ENCODE measurements at places on chromosomes 7 and 10.

DNA sequence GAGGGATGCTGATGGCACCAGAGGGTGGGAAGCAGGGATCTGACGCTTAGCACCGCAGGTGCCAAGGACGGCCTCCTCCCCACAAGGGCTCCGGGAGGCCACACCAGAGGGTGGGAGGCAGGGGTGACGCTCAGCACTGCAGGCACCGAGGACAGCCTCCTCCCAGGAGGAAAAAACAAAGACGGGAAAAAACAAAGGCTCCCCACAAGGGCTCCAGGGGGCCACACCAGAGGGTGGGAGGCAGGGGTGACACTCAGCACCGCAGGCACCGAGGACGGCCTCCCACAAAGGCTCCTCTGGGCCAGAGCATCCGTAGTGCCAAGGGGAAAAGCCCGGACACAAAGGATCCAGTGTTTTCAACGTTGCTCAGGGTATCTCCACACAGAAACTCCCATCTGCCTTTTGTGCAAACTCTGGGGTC lies 25.6 kb downstream of the DIP2C start:
- DNase-seq: no peak

- DNase-seq: no peak
Measured at GRCh38 chr7:130390486-130390885, 10.2 kb downstream of the CPA1 start.

GRCh38 chr10:79354141-79354540 lies 6.9 kb downstream of the PPIF start:
- DNase-seq: no peak

DNA sequence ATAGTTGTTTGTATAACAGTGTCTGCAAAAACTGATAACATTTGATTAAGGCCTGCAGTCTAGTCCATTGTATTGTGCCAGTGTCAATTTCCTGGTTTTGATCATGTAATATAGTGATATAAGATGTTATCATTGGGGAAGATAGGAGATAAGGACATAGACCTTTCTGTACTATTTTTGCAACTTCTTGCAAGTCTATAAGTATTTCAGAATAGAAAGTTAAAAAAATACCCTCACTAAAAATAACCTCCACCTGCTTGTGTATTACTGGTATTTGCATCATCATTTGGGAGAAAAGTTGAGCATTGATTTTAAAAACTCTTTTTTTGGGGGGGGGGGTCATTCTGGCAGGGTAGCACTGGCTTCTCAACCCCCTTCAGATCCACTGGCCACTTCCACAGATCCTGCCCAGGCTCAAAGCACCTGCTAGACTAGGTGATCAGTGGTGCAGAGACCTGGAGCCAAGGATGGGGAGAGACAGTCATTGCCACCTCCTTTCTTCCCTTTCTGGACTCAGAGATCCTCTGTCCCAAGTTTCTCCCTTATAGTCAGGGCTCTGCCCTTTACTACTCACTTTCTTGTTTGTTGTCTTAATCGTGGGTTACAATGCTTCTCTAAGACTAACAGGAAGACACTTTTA lies 103.0 kb downstream of the RBM20 start:
- DNase-seq: no peak

- DNase-seq: no peak
Measured at GRCh38 chr10:70651661-70652060, 20.6 kb upstream of the ADAMTS14 start.

DNA sequence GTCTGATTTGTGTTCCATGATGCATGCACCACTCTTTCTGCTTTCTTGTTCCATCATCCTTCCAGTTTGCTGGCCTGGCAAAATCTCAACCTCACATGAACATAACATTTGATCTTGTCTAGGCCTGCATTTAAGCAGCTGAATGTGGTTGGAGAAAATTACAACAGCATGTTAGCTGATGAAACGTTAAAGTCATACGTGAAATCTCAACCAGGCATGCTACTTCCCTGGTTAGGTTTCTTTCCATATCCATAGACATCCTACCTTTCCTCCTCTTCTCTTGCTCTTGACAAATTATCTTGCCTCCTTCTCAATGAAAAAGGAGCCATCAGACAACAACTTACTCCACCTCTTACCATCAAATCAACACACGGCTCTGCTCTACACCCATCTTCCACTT lies 153.6 kb downstream of the C1GALT1 start:
- DNase-seq: no peak

- DNase-seq: no peak
Measured at GRCh38 chr7:148286150-148286549, 304.4 kb upstream of the C7orf33 start.

DNA sequence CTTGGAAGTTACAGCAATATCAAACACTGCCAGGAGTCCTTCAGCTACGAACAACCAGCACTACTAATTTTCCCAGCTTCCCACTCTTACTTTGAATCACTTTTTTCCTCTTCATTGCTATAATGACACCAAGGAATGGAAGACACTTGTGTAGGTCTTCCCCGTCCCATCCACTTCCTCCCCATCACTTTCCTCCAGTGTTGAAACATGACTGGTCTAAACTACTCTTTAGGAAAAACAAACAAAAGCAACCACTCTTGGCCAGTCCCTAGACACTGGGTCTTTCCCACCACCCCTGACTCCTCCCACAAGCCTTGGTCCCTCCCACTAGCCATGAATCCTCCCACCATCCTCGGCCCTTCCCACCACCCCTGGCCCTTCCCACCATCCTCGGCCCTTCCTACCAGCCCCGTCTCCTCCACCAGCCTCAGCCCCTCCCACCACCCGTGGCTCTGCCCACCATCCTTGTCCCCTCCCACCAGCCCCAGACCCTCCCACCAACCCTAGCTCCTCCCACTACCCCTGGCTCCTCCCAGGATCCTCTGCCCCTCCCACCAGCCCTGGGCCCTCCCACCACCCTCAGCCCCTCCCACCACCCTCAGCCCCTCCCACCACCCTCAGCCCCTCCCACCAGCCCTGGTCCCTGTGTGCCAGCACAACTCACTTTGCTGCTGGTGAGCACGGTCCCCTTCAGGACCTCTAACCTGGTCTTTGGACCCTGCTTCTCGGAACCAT lies 68.5 kb downstream of the CXCL12 start:
- DNase-seq: no peak

GRCh38 chr10:64365663-64366062 lies 844.5 kb downstream of the REEP3 start:
- no peak for DNase-seq

DNA sequence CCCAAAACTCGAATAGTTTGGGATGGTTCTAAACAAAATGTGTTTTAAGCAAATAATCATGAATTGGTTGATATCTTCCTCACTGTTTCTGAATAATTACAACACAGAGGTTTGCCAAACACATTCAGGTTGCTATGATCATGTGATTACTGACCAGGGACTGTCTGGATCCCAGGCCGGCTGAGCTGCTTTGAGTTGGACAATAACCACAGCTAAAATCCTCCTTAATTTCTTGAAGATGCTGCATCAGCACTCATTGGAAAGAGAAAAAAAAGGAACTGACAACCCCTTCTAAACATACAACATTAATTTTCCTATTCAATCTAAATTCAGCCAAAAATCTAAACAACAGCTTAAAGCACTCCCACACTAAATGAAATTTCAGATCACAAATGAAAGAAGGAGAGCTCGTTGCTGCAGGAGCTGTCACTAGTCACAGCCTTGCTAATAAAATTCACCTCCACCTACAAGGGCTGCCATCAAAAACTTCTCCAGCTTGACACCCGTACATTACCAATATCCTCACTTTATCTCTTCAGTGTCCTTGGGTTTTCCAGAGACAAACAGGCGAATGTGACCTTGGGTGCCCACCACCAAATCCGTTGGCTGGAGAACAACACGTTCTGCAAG lies 560.2 kb downstream of the KCNMA1 start:
- no peak for DNase-seq

DNA sequence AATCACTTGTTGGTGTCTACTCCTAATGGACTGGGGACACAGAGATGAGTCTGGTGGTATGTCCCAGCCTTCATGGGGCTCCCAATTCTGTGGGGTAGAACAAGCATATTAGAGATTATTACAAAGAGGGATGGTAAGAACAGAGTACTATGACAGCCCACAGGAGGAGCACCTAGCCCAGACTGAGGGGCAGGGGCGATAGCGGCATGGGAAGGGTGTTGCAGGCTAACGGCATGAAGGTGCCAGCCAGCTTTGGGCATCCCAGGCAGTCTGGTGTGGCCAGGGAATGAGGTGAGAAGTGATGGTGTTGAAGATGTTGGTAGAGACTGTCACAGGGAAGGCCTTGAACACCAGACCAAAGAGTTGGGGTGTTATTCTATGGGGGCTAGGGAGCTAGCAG lies 280.0 kb downstream of the RPS24 start:
- DNase-seq: no peak

GRCh38 chr7:106611911-106612310 lies 49.0 kb downstream of the CCDC71L start:
- DNase-seq: no peak

- DNase-seq: no peak
Measured at GRCh38 chr7:91837397-91838070, 43.0 kb downstream of the MTERF1 start.

- DNase-seq: no peak
Measured at GRCh38 chr7:12909483-12909882, 222.1 kb downstream of the ARL4A start.

DNA sequence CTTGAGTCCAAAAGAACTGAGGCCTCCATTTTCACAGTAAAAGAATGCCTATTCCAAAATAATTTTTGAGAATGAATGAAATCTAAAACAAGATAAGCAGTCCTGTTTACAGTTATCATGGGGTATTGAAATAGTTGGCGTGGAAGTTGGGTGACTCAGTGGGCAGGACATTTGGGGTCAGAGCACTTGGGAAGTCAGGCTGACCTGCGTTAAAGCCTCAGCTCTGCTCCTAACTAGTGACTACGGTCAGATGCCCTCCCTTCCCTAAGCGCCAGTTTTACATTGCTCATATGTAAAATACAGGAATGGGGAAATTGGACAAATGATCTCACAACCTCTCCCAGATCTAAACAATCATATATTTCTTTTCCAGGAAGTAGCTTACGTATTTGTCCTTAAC lies 2.3 kb upstream of the PAPSS2 start:
- no peak for DNase-seq

- no peak for DNase-seq
Measured at GRCh38 chr7:22900101-22900500, 77.5 kb upstream of the TOMM7 start.

DNA sequence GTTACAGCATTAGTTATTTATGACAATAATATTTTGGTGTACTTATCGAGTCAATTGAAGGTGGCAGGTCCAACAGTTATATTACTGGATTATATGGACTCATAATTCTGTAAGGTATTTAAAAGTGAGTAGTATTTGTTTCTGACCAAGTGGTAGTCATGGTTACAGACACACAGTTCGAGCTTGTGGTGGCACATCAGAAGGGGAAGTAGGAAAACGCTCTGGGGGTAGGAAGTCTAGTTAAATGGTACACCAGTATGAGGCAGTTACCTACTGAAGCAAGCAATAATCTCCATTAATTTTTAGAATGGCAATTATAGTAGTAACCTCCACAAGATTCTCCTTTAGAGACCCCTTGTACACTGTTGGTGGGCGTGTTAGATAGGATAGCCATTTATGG lies 541.2 kb downstream of the ETV1 start:
- no peak for DNase-seq

DNA sequence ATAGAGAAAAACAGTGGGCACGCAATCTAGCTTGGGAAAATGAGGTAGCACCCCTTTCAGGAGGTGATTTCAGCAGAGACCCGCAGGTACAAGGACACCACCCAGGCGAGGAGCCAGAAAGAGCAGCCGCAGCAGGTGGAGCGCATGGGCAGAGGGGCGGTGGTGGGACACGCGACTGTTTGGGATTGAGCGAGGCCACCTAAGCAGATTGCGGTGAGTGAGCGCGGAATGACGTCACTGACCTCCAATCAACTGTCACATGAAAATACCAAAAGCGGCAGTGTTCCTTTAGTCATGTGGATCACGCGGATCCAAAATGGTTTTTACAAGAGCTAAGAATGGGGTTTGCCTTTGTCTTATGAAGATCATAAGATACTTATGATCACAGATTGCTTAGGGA lies 40.2 kb upstream of the SLC26A3 start:
- DNase-seq: no peak

DNA sequence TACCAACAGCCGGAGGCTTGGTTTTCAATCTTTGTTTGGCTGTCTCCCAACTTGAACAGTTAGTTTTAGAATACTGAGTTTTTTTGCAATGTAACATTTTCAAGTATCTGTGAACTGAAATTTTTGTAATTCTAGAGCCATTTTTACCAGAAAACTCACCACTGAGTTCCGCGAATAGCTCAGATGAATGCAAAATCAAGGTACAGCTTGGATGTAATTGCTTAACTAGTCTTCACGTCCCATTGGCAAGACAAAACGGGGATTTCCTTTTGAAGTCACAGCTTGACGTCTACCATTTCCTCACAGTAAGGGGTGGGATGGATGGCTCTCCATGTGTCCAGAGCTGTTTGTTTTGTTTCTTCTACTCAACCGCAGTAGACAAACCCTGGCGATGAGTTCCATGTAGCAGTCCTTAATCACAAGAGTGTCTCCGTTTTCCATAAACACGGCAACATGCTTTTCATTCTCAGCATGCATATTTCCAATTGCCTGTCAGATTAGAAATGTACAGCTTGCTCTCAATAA lies 55.8 kb upstream of the FGFR2 start:
- DNase-seq: no peak

DNA sequence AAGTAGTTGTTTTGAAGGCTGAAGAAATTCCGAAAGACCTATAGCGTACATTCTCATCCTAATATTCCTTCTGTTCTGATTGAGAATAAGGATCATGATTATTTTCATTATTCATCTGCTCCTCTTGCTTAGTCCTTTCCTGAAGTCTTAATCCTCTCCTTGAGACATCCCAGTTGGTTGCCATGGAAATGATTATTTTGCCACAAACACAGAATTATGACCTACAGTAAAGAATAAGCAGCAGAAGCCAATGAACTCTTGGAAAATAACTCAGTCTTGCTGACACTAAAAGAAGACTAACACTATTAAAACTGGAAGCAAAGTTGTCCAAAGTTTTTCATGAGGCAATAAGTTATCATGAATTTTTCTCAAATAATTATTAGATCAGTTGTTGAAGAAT lies 47.8 kb upstream of the JAZF1 start:
- no peak for DNase-seq

- no peak for DNase-seq
Measured at GRCh38 chr7:140841166-140841715, 83.5 kb downstream of the BRAF start.

DNA sequence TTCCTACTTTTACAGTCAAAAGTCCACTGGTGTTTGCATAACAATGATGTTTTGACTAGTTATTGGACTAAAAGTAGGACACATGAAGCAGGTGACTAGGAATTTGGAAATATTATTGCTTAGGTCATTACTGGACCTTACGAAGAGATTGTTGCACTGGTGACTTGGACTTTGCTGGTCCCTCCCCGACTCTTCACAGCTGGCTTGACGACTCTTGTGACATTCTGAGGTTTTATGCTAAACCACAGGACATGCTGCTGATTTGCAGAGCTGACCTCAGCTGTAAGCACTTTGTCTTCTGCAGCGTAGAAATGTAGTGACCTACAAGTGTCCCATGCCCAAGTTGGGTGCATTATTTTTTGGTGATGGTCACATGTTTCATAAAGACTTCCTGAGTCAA lies 21.9 kb downstream of the PCBD1 start:
- DNase-seq: no peak

- DNase-seq: no peak
Measured at GRCh38 chr7:21704359-21704758, 161.5 kb downstream of the DNAH11 start.

GRCh38 chr10:14926061-14926470 lies 27.8 kb downstream of the DCLRE1C start:
- no peak for DNase-seq

GRCh38 chr7:155797262-155798250 lies 14.7 kb downstream of the SHH start:
- no peak for DNase-seq

- no peak for DNase-seq
Measured at GRCh38 chr10:113427236-113427735, 125.6 kb upstream of the HABP2 start.
